T-helper 2 cell treated with Interferon-gamma antibody and Interleukin-4, amounts not matched to agents 100 ng/mL and 5 ng/mL, for 36 hours (primary cell): ENCODE measurements at places on chromosomes 7 and 10. TPM values are rescaled to one million over a fixed set of nuclear protein-coding genes. Genes with fewer than 3 reads are reported as not detected.

SLC16A9 gene
- total RNA-seq = 0.50 and 0.68 TPM in 2 replicates

BMPER gene
- total RNA-seq = not detected in 2 replicates

NKX6-2 gene
- total RNA-seq = not detected in 2 replicates

GRID2IP gene
- 0.07 TPM in 1 of 2 replicates, not detected in the other for total RNA-seq

IGF2BP3 gene
- 13.3 and 15.0 TPM in 2 replicates for total RNA-seq

AKR1C4 gene
- not detected in 2 replicates for total RNA-seq

DEPP1 gene
- 1.7 TPM in 2 replicates for total RNA-seq

BLNK gene
- not detected in 2 replicates for total RNA-seq

FKBP14 gene
- total RNA-seq = 7.7 and 8.6 TPM in 2 replicates

TEX36 gene
- total RNA-seq = not detected in 2 replicates

CALHM3 gene
- 0.14 TPM in 1 of 2 replicates, not detected in the other for total RNA-seq

AS3MT gene
- 0.36 TPM in 1 of 2 replicates, not detected in the other for total RNA-seq

FLNC gene
- total RNA-seq = not detected in 2 replicates

PLXNA4 gene
- 10.6 and 13.3 TPM in 2 replicates for total RNA-seq

PDE1C gene
- total RNA-seq = not detected in 2 replicates

UBTD1 gene
- total RNA-seq = 0.61 and 0.77 TPM in 2 replicates

LEP gene
- not detected in 2 replicates for total RNA-seq

COBL gene
- not detected in 2 replicates for total RNA-seq

FBXW4 gene
- total RNA-seq = 37.3 and 40.7 TPM in 2 replicates

RADIL gene
- total RNA-seq = 0.14 and 0.27 TPM in 2 replicates

DYDC2 gene
- total RNA-seq = not detected in 2 replicates

TNPO3 gene
- total RNA-seq = 43.1 and 43.5 TPM in 2 replicates

AKR1D1 gene
- not detected in 2 replicates for total RNA-seq

NPY4R gene
- not detected in 2 replicates for total RNA-seq

VSIR gene
- total RNA-seq = 84.5 and 84.9 TPM in 2 replicates

PRKG1 gene
- not detected in 2 replicates for total RNA-seq

HTR5A gene
- not detected in 2 replicates for total RNA-seq

MYH16 gene
- not detected in 2 replicates for total RNA-seq

MRPS24 gene
- 83.6 TPM in 2 replicates for total RNA-seq
